ENCODE measurements at places on chromosomes 6 and 20.

DNA sequence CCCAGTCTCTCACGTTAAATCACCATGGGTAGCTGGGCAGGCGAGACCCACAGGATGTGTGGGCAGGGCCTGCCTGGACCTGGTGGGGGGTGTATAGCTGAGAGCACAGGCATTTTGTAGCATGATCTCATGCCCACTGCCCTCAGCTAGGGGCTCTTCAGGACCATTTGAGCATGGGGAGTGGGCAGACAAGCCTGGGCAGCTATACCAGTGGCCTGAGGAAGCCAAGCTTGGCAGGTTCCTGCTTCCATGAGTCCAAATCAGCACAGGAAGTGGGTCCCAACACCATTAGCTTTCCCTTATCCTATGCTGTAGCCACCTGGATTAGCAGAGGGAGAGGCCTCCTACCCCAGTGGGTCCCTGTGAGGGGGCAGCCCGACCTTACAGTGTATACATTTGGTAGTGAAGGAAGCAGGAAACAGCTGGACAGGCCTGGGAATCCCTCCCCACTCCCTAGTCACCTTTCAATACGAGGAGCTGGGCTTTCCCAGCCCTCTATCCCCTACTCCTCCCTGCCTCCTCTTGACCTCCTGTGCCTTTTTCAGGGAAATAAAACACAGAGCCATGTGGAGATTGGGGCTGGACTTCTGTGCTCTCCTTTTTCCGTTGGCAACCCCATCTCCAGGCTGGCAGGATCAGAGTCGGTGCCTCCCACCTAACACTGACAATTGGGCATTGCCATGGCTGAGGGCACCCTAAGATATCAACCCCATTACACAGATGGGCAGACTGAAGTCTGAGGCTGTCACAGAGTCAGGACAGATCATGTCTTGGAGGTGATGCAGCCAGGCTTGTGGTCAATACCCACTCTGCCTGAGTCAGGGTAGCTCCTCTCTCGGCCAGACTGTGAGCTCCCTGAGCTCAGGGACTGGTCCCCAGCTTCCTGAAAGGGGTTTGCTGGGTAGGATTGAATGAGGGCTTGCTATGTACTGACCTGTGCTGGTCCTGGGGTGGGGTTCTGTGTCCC lies 59.8 kb downstream of the MRPL14 start:
- no peak for DNase-seq

GRCh38 chr20:51542033-51542570 lies 417 bp downstream of the NFATC2 start:
- DNase-seq: no peak

DNA sequence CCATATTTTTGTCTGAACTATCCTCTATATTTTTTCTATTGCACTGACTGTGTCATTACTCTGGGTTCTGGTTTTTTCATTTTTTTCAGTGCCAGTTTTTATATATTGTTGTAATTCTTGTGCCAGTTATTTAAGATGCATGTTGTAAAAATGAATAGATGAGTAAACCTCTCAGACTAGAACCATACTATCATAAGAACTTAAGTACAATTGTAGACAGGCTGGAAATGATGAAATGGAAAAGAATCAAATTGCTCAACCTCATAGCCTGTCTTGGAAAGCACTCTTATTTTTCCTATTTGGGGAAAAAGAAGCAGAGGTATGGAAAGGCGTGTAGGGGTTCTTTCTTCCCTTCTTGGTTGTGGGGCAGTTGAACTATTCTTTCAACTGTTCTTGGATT lies 30.2 kb downstream of the PANK2 start:
- DNase-seq: no peak

DNA sequence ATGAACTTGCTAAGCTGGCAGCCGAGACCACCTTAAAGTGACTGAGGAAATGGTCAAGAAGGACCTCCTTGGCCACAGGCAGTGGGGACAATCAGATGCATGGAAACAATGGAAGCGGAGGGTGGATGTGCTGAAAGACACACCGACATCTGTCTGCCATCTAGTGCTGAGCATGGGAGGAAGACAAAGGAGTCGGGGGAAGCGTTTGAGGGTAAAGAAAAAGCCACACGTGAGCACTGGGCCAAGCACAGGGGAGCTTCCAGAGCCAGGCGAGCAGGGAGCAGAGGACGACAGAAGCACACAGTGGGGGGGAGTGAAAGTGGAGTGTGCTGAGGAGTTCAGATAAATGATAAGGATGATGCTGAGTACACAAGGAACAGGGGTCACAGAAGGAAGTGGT lies 367.8 kb downstream of the ZFAND3 start:
- DNase-seq: no peak

GRCh38 chr6:13952101-13952500 lies 27.3 kb downstream of the RNF182 start:
- no peak for DNase-seq

GRCh38 chr20:63702751-63703470 lies 4.9 kb downstream of the ARFRP1 start:
- DNase-seq: no peak

DNA sequence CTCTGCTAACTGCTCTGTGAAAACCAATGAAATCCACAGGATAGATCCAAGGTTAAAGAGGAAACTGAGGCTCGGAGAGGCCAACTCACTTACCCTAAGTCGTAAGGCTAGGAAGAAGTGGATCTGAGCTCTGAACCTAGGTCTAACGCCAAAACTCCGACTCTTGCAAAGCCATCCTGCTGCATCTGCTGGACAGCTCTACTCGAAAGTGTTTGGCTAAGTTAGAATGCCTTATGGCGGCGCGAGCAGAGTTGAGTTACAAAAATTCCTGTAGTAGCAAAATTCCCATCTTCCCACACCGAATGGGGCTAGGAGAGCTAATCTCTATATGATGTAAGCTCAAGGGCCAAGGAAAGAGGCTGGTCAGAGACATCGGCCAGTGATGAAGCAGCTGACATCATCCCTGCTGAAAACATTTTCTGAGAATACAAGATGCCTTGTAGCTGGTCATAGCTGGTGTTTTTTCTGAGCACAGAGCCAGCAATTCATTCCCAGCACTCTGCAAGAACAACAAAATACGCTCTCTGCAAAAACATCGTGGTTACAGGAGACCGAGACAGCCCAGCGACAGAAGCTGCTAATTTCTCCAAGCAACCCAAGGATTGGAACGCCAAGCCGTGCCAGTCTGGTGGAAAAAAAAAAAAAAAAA lies 1.8 kb downstream of the SPATA2 start:
- no peak for DNase-seq

DNA sequence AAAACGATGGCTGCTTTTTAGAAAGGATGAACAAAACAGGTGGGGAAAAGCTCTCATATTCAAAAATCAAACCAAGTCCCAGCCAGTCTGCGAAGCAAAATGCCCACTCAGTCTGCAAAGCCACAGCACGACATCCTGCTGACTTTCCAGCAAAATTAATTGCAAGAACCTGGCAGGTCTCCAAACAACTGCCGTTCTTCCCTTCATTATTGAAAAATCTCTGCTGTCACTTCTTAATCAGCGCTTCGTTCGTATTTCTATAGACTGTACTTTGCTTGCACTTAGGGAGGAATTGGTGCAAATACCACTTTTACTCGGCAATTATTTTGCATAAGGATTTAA lies 222.4 kb downstream of the CBLN4 start:
- no peak for DNase-seq

DNA sequence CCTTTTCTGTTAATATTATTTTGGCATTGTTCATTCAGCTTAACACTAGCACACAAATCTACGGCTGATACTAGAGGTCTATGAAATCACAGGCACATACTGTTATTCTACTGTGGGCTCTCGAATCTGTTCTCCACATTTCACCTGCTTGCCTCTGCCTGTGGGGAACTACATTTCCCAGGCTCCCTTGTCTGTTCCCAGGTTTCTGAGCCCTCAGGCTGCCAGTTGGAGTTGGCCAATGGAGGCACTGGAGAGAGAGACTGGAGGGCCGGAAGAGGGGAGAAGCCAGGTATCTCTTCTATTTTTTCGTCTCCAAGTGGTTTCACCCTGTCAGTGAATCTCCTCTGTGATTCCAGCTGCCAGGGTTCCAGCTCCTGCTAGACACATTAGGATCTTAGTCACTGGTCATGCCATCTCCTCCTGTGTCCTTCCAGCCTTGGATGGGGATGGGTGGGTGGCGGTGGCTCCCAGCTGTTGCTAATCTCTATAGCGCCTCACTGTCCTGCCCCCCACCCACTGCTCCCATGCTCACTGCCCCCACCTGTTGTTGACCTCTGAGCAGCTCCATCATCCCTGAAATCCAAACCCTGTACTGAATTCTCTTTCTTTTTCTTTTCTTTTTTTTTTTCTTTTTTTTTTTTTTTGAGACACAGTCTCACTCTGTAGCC lies 188.2 kb downstream of the LRFN2 start:
- DNase-seq: no peak

- peak; percentile 76 for DNase-seq
These were observed 12.0 kb downstream of the TPX2 start for GRCh38 chr20:31751126-31751525.

GRCh38 chr6:90219209-90219985 lies 77.2 kb downstream of the BACH2 start:
- peak; percentile 94 for DNase-seq

DNA sequence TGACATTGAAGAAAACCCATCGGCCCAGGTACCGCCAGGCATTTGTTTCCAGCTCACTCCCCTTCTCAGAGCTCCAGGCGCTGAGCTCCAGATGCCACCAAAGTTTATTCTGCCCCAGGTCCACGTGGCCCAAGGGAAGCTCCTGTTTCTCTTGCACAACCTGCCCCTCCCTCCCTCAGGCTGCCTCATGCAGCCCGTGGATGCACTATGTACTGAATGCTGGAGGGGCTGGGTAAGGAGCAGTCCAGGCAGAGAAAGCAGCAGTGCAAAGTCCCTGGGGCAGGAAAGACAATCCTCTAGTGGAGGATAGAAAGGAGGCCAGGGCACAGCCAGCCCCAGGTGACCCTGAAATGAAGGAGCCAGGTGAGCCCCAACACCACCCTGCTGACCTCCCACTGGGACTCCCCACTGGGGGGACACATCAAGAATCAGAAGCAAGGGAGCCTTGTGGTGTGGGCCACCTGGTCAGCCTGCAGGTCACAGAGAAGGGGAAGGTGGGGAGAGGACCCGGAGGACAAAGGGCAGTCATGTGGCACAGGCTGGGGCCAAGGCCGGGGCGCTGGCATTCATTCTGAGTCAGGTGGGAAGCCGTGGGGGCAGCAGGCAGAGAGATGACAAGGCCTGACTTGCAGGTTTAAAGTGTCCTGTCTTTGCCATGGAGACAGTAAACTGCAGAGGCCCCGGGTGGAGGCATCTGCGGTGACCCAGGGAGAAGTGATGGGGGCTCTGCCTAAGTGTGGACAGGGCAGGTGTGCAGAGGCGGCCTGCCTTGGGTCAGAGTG lies 230.1 kb downstream of the PREX1 start:
- no peak for DNase-seq

- no peak for DNase-seq
These were observed 152.5 kb downstream of the IBTK start for GRCh38 chr6:82095091-82095490.

DNA sequence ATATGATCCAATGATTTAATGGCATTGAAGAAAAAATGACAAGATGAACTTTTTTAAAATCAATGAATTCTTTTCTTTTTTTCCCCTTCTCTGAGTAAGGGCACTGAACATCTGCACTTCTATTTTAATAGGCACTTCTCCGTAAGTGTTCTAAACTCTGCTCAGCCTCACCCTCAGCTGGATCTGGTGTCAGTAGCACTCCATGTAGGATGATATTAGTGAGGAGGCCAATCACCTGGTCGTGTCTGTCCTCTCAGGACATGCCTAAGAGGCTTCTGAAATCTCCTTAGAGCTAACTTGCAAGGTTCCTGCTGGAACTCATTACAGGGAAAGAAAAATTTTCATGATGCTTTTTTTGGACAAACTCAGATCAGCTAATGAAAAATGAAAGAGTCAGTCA lies 148.6 kb upstream of the MLIP start:
- DNase-seq: no peak

DNA sequence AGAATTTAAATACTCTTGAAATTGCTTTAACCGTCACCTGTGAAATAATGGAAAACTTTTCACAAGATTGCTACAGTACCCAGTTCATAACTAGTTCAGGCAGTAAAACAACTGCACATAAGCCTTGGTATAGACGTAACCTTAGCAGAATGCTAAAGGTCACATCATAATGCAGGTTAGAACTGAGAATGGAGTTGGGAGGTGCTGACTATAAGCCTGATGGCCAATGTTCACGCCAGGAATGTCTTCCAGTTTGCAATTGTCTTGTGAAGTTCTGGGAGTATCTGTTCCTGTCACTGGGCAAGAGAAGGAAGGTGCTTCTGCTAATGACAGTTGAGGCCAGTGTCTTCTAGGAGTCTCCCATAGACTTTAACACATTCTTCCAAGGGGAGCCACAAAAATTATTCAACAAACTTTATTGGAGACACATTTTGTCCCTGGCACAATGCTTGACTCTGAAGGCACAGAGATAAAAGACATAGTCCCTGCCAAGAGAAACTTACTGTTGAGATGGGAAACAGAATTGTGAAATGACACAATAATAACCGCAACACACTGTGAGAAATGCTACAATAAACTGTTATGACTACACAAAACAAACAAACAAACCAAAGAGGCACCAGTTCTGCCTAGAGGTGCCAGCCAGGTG lies 24.6 kb upstream of the CEP162 start:
- DNase-seq: no peak

GRCh38 chr20:46951840-46952497 lies 57.3 kb downstream of the EYA2 start:
- DNase-seq: no peak

DNA sequence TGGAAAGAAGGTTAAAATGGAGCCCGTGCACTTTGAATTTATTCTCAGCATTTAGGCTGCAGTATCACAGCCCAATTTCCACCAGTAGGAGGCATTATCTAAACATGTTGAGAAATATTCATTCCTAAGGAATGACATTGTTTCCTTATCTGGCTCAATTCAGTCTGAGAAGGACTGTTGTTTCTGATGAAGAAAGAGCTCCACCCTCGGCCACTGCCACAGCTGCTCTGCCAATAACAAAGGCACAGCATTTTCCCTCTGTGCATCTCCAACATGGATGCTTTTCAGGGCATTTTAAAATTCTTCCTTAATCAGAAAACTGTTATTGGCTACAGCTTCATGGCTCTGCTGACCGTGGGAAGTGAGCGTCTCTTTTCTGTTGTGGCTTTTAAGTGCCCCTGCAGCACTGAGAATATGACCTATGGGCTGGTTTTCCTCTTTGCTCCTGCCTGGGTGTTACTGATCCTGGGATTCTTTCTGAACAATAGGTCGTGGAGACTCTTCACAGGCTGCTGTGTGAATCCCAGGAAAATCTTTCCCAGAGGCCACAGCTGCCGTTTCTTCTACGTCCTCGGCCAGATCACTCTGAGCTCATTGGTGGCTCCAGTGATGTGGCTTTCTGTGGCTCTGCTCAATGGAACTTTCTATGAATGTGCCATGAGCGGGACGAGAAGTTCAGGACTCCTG lies at the start of gene CALHM5:
Gene CALHM5 (plus strand): TSS at position 216 of the 687 bp plus-strand sequence. CDS start 58 bp downstream, at position 274.
- DNase-seq: no peak

DNA sequence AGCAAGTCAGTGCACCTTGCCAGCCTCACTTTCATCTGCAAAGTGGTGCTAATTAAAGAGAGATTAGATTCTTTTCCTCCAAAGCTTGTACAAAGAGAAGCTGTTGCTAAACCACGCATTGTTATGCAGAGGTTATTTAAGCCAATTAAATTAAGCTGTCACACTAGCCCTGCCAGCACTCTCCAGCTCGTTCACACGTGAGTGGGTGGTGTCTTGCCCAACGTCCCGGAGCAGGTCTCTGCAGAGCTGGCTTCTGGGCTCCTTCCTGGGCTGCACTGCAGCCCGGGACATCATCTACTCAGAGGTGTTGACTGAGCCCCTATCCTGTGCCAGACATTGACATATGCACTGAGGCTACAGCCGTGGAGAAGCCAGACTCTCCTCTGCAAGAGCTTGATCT lies 401.6 kb upstream of the SULF2 start:
- no peak for DNase-seq

- no peak for DNase-seq
These were observed 534.3 kb downstream of the COL12A1 start for GRCh38 chr6:74671558-74672025.

All from forelimb muscle (tissue), 1 donor.